CD4-positive, alpha-beta memory T cell (primary cell): ENCODE measurements at places on chromosomes 5 and 9.

DNA sequence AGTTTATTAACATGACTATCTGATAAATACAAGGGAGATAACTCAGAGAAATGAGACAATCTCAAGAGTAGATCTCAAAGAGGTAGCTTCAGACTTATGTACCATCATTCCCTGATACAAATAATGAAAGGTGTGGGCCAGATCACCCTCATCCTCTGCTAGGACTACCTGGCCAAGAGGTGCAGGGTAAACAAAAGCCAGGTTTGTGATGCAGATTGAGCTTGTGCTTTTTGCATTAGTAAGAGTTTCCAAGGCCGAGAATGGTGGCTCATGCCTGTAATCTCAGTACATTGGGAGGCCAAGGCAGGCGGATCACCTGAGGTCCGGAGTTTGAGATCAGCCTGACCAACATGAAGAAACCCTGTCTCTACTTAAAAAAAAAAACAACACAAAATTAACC lies 8.9 kb upstream of the SPIN1 start:
- no peaks in the 10 kb centered on the region for H3K27me3 ChIP-seq
- no peak overlapping the region for H3K27ac ChIP-seq

- no peaks in the 10 kb centered on the region for H3K36me3 ChIP-seq
- no peak overlapping the region for H3K4me3 ChIP-seq
- no peaks in the 10 kb centered on the region for H3K27me3 ChIP-seq
- no peak for DNase-seq
- H3K4me1 ChIP-seq, result no peaks in the 10 kb centered on the region
- no peak overlapping the region for H3K27ac ChIP-seq
Measured at GRCh38 chr5:61641748-61642565, 309.9 kb downstream of the ZSWIM6 start.

- no peaks in the 10 kb centered on the region for H3K27me3 ChIP-seq
- no peak overlapping the region for H3K27ac ChIP-seq
- H3K36me3 ChIP-seq, result no peaks in the 10 kb centered on the region
- no peaks in the 10 kb centered on the region for H3K4me1 ChIP-seq
- DNase-seq, result no peak
Measured at GRCh38 chr5:53311681-53312080, 168.7 kb upstream of the FST start.

- no peak overlapping the region for H3K4me3 ChIP-seq
- H3K27ac ChIP-seq, result no peak overlapping the region
- no peaks in the 10 kb centered on the region for H3K27me3 ChIP-seq
- no peak for DNase-seq
- no peaks in the 10 kb centered on the region for H3K4me1 ChIP-seq
- no peaks in the 10 kb centered on the region for H3K36me3 ChIP-seq
Measured at GRCh38 chr9:108054131-108054630, 564.6 kb upstream of the KLF4 start.

DNA sequence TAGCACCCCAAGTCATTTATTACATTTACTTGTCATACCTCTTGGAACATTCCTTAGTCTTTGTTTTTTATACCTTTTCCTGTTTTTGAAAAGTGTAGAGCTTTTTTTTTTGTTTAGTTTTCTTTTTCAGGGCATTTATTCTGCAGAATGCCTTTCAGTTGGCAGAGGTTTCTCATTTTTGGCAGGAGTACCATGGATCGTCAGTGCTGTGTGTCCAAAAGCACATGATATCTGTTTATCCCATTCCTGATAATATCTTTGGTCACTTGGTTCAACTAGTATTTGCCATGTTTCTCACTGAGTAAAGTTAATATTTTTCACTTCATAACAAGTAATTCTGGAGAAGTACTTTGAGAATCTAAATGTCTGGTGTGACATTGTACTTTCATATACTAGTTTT lies 10.7 kb downstream of the OGN start:
- H3K27me3 ChIP-seq, result no peaks in the 10 kb centered on the region
- H3K4me3 ChIP-seq, result no peak overlapping the region
- no peak overlapping the region for H3K27ac ChIP-seq
- no peaks in the 10 kb centered on the region for H3K4me1 ChIP-seq

GRCh38 chr9:36847781-36848673 lies 186.0 kb downstream of the PAX5 start:
- H3K27ac ChIP-seq, result no peak overlapping the region
- no peaks in the 10 kb centered on the region for H3K4me1 ChIP-seq
- no peak for DNase-seq
- H3K27me3 ChIP-seq, result no peaks in the 10 kb centered on the region
- no peaks in the 10 kb centered on the region for H3K36me3 ChIP-seq

DNA sequence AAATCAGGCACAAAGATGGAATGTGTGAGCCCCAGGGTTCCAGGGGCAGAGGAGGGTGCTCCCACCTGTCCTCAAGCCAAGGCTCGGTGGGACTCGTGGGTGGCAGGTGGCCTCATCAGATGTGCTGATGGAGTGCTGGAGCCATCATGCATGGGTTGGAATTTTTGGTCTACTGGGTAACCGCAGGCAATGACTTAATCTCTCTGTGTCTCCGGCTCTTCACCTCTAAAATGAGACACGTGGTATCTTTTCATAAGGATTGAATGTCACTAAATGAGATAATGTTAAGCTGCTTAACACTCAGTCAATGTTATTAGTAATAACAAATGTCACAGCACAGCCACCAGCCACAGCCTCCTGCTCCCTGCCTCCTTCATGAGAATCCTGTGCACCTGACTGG lies 245.5 kb downstream of the HSPA4 start:
- H3K4me3 ChIP-seq, result no peak overlapping the region
- H3K4me1 ChIP-seq, result no peaks in the 10 kb centered on the region
- H3K27me3 ChIP-seq, result no peaks in the 10 kb centered on the region

- no peaks in the 10 kb centered on the region for H3K36me3 ChIP-seq
- DNase-seq, result no peak
- no peak overlapping the region for H3K4me3 ChIP-seq
- H3K27me3 ChIP-seq, result no peaks in the 10 kb centered on the region
Measured at GRCh38 chr5:14447958-14448911, 133.4 kb upstream of the OTULINL start.

GRCh38 chr5:84437673-84438315 lies 53.1 kb upstream of the EDIL3 start:
- no peaks in the 10 kb centered on the region for H3K4me1 ChIP-seq
- no peak for DNase-seq
- H3K27me3 ChIP-seq, result no peaks in the 10 kb centered on the region

DNA sequence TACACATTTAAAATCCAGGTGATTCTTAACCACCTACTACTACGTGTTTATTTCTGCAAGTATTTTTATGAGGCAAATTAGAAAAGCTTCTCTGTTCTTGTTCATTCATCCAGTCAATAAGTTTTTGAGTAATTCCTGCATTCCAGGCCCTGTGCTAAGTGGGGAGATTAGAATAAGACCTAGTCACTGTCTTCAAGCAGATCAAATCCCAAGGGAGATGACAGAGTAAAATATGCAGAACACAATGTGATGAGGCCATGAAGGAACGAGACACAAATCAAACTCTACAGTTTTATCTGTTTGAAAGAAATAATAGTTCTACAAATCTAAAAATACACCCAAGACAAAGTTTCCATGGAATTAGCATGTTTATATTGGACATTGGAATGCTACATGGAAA lies 158.8 kb downstream of the CEP120 start:
- no peaks in the 10 kb centered on the region for H3K27me3 ChIP-seq
- H3K36me3 ChIP-seq, result no peaks in the 10 kb centered on the region
- no peak overlapping the region for H3K27ac ChIP-seq
- no peak for DNase-seq

GRCh38 chr5:138910546-138911185 lies 35.5 kb upstream of the LRRTM2 start:
- no peak for DNase-seq
- no peak overlapping the region for H3K27ac ChIP-seq
- H3K36me3 ChIP-seq, result no peaks in the 10 kb centered on the region
- no peaks in the 10 kb centered on the region for H3K27me3 ChIP-seq
- H3K4me1 ChIP-seq, result no peaks in the 10 kb centered on the region
- H3K4me3 ChIP-seq, result no peak overlapping the region

DNA sequence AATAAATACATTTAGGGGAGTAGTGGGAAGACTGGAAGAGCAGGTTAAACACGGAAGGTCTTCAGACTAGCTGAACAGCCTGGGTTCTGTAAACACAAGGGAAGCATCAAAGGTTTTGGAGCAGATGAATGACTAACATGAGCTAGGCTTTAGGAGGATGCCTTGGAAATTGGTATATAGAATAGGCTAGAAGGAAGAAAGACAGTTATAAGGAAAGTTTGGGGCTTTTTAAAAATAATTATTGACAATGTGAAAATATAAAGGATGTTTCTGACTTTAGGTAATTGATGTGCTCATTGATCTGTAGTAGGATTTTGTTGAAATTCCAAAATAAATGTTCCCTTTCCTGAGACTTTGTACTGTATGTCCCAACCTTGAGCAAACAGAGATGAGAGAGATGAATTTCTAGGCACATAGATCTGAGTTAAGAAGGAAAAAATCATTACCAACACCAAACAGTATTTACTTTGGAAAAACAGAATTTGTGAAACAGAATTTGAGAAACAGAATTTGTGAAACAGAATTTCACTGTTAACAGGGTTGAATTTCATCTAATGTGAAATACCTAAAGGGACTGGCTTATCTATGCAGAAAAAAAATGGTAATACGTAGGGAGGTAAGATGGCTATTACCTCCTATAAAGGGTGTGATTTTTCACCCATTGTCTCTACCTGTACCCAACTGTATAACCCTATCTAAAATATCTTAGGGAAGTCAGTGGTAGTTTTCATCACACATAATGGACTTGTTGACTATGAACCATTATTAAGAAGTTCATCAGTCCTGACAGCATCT lies 28.8 kb downstream of the SKP2 start:
- H3K4me1 ChIP-seq, result no peaks in the 10 kb centered on the region
- H3K36me3 ChIP-seq, result peaks cover 6% of the 10 kb centered on the region
- no peaks in the 10 kb centered on the region for H3K27me3 ChIP-seq
- H3K4me3 ChIP-seq, result no peak overlapping the region
- no peak for DNase-seq

- H3K4me3 ChIP-seq, result no peak overlapping the region
- DNase-seq, result no peak
- no peak overlapping the region for H3K27ac ChIP-seq
- no peaks in the 10 kb centered on the region for H3K4me1 ChIP-seq
Measured at GRCh38 chr5:122638581-122638980, 136.3 kb upstream of the SNX2 start.

GRCh38 chr5:5025774-5026408 lies 114.2 kb upstream of the ADAMTS16 start:
- H3K4me1 ChIP-seq, result no peaks in the 10 kb centered on the region
- no peaks in the 10 kb centered on the region for H3K36me3 ChIP-seq
- no peak overlapping the region for H3K27ac ChIP-seq
- H3K27me3 ChIP-seq, result no peaks in the 10 kb centered on the region
- no peak overlapping the region for H3K4me3 ChIP-seq

DNA sequence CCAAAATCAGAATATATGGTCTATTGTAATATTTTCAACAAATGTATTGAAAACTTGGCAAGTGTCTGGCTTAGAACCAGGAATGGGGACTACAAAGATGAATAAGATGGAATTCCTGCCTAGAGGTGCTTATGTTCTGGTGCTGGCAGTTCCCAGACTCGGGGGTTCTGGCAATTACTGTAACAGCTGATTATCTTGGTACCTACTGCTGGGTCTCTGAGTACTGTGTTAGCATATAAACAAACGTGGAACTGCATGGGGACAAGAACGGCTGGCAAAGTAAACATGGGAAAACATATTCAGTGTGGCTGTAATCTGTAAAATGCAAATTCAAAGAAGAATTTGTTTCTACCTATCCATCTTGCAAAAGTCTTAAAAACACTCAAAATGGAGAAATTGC lies 89.9 kb downstream of the SLC24A2 start:
- H3K27me3 ChIP-seq, result no peaks in the 10 kb centered on the region
- no peaks in the 10 kb centered on the region for H3K36me3 ChIP-seq
- no peaks in the 10 kb centered on the region for H3K4me1 ChIP-seq
- no peak for DNase-seq
- no peak overlapping the region for H3K4me3 ChIP-seq

GRCh38 chr9:112831281-112831851 lies 59.3 kb downstream of the SLC46A2 start:
- H3K27ac ChIP-seq, result no peak overlapping the region
- H3K4me1 ChIP-seq, result no peaks in the 10 kb centered on the region
- no peak for DNase-seq
- H3K4me3 ChIP-seq, result no peak overlapping the region
- H3K36me3 ChIP-seq, result peaks cover 5% of the 10 kb centered on the region

DNA sequence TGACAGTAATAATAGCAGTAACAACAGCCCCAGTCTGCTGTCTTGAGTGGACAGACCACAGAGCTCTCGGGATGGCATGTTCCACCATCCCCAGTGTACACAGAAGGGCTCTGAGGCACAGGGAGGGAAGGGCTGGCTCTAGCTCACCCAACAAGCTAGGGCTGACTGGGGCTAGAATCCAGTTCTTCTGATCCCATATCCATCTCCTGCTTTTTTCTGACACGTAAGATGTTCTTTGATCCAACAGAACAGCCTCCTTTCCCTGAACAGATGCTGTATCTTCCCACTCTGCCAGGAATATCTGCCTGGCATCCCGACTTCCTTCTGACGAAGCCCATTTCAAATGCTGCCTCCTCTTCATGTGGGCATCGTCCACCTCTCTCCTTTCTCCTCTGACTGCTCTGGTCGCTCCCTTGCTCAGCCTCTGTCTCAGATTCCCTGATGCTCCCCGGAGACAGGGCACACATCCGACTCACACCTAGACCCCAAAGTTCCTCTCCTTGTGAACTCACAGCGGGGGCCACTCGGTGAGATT lies 43.6 kb upstream of the CLK4 start:
- H3K4me3 ChIP-seq, result no peak overlapping the region
- no peaks in the 10 kb centered on the region for H3K36me3 ChIP-seq
- DNase-seq, result no peak
- no peak overlapping the region for H3K27ac ChIP-seq
- no peaks in the 10 kb centered on the region for H3K27me3 ChIP-seq
- no peaks in the 10 kb centered on the region for H3K4me1 ChIP-seq

DNA sequence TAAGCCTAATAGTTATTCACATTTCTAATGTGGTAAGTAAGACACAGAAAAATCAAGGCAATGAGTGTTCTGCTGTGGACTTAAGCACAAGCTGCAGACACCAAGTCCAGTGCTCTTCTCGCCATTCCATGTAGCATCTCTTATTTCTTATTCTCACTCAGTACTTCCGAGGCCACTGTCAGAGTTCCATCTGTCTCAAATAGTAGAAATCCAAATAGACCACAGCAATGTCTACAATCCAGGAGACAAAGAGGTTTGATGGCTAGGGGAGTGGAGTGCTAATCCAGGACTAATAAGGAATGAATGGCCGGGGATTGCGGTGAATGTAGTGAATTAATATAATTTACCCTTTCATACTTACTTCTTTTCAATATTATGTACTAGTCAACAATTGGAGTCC lies 147.3 kb downstream of the FBXL7 start:
- H3K27ac ChIP-seq, result no peak overlapping the region
- no peaks in the 10 kb centered on the region for H3K27me3 ChIP-seq
- H3K4me1 ChIP-seq, result no peaks in the 10 kb centered on the region
- DNase-seq, result no peak

DNA sequence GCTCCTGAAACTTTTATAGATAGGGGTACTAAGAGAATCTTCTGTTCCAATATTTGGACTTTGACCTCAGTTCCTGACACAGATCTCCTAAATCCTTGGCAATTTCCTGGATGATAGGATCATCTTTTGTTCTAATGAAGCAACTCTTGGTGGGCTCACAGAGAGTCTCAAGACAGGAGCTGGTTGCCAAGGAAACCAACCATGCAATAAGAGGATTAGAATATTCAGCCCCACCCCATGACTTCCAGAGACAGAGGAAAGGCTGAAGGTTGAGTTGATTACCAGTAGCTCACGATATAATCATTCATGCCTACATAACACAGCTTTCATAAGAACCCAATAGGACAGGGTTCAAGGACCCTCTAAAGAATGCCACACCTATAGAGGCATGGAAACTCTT lies 2050.2 kb upstream of the CDH6 start:
- no peaks in the 10 kb centered on the region for H3K4me1 ChIP-seq
- no peak overlapping the region for H3K4me3 ChIP-seq
- no peaks in the 10 kb centered on the region for H3K27me3 ChIP-seq
- no peaks in the 10 kb centered on the region for H3K36me3 ChIP-seq
- no peak overlapping the region for H3K27ac ChIP-seq
